Endothelial cell (in vitro differentiated cells): ENCODE measurements at places on chromosomes 16 and 17. TPM values are rescaled to one million over a fixed set of nuclear protein-coding genes. Genes with fewer than 3 reads are reported as not detected.

- H3K4me3 ChIP-seq, result no peak overlapping the region
- no peak overlapping the region for H3K27ac ChIP-seq
- H3K36me3 ChIP-seq, result peaks cover 8% of the 10 kb centered on the region
- H3K4me1 ChIP-seq, result peaks cover 14% of the 10 kb centered on the region
- peaks cover 8% of the 10 kb centered on the region for H3K27me3 ChIP-seq
Measured at GRCh38 chr17:7885367-7886226, 3.0 kb upstream of the CHD3 start.

DNA sequence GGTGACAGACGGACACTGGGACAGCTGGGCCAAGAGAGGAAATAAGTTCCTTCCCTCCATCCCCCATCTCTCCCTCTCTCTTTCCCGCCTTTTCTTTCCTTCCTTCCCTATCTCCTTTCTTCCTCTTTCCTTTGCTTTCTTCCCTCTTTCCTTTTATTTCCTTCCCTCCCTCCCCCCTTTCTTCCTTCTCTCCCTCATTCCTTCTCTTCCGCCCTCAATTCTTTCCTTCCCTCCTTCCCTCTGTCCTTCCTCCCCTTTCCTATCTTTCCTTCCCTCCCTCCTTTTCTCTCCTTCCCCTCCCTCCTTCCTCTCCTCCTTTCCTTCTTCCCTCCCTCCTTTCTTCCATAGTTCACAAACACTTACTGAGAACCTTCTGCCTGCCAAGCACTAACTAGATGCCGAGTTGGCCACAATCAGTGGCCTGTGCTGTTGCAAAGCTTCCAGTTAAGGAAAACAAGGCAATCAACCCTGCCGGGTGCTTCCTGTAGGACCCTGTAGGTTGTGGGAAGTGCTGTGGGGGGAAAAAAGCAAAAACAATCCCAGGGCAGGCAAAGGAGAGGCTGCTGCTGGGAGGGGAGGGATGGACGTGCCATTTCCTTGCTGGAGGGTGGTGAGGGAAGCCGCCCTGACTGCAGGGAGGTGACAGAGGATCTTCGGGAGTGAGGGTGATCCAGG is 31.7 kb downstream of the ABCC6 start:
- no peak overlapping the region for H3K4me3 ChIP-seq
- peak overlapping the region; percentile 81 for H3K27ac ChIP-seq
- peaks cover 13% of the 10 kb centered on the region for H3K4me1 ChIP-seq
- H3K27me3 ChIP-seq, result no peaks in the 10 kb centered on the region
- H3K36me3 ChIP-seq, result no peaks in the 10 kb centered on the region
- DNase-seq, result peak; percentile 9

- H3K36me3 ChIP-seq, result no peaks in the 10 kb centered on the region
- no peak overlapping the region for H3K4me3 ChIP-seq
- H3K27ac ChIP-seq, result no peak overlapping the region
Measured at GRCh38 chr16:2487903-2488531, 13.1 kb downstream of the TBC1D24 start.

- H3K36me3 ChIP-seq, result peaks cover 28% of the 10 kb centered on the region
- no peak for DNase-seq
- peak overlapping the region; percentile 97 for H3K4me3 ChIP-seq
- peak overlapping the region; percentile 79 for H3K27ac ChIP-seq
- peaks cover 14% of the 10 kb centered on the region for H3K27me3 ChIP-seq
Measured at GRCh38 chr17:75181608-75182318, 996 bp downstream of the SUMO2 start.

- H3K4me3 ChIP-seq, result no peak overlapping the region
- no peak for DNase-seq
- H3K36me3 ChIP-seq, result peaks cover 5% of the 10 kb centered on the region
- H3K27me3 ChIP-seq, result no peaks in the 10 kb centered on the region
- peaks cover 12% of the 10 kb centered on the region for H3K4me1 ChIP-seq
Measured at GRCh38 chr16:19833581-19833980, 51.1 kb downstream of the GPRC5B start.

DNA sequence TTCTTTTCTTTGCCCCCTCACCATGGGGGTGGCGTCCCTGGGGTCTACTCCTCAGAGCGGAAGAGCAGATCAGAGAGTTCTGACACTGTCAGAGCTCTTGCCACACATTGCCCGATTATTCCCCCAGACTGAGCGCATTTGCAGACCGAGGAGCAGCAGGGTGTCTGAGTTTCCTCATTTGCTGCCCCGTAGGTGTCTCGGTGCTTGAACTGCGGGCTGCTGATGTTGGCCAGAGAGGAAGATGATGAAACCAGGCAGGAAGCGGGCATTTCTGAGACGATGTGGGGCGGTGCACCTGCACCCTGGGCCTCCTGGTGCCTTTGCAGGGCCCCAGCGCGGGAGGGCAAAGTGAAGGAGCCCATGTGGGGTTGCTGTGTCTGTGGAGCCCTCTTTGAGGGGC is 55.2 kb downstream of the ARSG start:
- peaks cover 15% of the 10 kb centered on the region for H3K36me3 ChIP-seq
- DNase-seq, result no peak
- peaks cover 7% of the 10 kb centered on the region for H3K27me3 ChIP-seq
- H3K4me1 ChIP-seq, result peaks cover 21% of the 10 kb centered on the region
- no peak overlapping the region for H3K27ac ChIP-seq

ADAM11 gene
- 0.62 TPM for total RNA-seq

DNA sequence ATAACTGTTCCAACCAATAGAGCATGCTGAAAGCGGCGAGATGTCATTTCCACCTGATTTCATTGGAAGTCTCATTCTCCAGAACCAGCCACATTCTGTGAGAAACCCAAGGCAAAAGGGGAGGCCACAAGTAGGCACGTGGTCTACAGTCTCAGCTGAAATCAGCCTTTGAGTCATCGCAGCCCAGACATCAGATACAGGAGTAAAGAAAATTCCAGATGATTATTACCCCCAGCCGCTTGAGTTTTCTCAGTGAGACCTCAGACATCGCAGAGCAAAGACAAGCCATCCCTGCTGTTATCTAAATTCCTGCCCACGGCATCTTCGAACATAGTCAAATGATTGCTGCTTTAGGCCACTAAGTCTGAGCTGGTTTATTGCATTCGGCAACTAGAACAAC is 23.1 kb downstream of the STAT3 start:
- no peak overlapping the region for H3K4me3 ChIP-seq
- no peaks in the 10 kb centered on the region for H3K27me3 ChIP-seq
- H3K4me1 ChIP-seq, result peaks cover 22% of the 10 kb centered on the region
- no peak for DNase-seq

ALOX15B gene
- total RNA-seq, result 0.13 TPM

MYADML2 gene
- not detected for total RNA-seq

MFAP4 gene
- 0.67 TPM for total RNA-seq

DNA sequence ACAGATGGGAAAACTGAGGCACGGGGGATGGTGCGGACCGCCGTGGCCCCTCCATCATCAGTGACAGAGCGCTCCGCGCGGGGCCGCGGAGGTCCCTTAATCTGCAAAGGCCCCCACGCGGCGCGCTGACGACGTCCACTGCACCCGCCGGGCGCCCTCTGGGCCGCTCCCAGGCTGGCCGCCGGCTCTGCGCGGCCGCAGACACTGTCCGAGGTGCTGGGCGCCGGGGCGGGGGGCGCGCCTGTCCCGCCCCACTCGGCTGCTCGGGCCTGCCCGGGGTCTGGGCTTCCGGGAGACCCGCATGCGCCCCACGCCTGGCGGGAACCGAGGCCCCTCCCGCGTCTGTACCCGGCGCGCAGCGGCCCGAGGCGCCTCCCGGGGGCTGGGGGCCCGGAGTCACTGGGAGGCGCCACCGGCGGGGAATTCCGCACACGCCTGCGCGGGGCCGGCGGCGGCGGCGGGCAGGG is 550 bp upstream of the RNF213 start:
- peaks cover 18% of the 10 kb centered on the region for H3K27me3 ChIP-seq
- H3K4me1 ChIP-seq, result peaks cover 26% of the 10 kb centered on the region
- peaks cover 3% of the 10 kb centered on the region for H3K36me3 ChIP-seq
- peak; percentile 72 for DNase-seq

- H3K36me3 ChIP-seq, result peaks cover 28% of the 10 kb centered on the region
- H3K27me3 ChIP-seq, result peaks cover 3% of the 10 kb centered on the region
- no peak overlapping the region for H3K4me3 ChIP-seq
- DNase-seq, result no peak
- no peaks in the 10 kb centered on the region for H3K4me1 ChIP-seq
Measured at GRCh38 chr16:80627108-80627507, 86.3 kb downstream of the DYNLRB2 start.

DNA sequence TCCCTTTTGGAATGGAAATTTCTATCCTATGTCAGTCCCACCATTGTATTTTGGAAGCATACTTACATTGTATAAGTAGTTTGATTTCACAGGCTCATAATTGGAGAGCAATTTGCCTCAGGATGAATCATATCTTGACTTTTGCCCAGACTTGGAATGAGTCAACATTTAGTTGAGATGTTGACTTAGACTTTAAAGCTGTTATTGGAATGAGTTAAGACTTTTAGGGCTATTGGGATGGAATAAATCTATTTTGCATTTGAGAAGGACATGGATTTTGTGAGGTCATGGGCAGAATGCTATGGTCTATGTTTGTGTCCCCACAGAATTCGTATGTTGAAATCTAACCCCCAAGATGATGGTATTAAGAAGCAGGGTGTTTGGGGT is 12.2 kb upstream of the ZNF594 start:
- H3K4me1 ChIP-seq, result no peaks in the 10 kb centered on the region
- H3K4me3 ChIP-seq, result no peak overlapping the region
- peaks cover 4% of the 10 kb centered on the region for H3K27me3 ChIP-seq
- H3K36me3 ChIP-seq, result peaks cover 7% of the 10 kb centered on the region
- no peak for DNase-seq
- H3K27ac ChIP-seq, result no peak overlapping the region

KCNH4 gene
- total RNA-seq, result 0.08 TPM

ETV4 gene
- total RNA-seq, result 37.1 TPM

DNA sequence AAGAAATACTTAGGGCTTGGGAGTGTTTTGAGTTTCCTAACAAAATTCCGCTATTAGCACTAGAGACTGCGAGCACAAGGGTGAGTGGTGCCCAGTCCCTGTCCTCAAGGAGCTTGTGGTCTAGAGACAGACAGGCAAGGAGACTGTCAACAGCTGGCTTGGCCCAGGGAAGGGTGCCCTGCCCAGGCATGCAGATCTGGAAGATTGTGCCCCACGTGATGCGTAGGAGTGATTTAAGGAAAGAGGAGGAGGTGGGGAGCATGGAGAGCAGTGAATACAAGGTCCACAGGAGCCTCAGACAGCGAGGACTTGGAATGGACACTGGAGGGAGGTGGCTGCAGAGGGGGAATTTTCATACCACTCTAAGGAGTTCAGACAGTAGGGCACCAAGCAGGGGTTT is 25.0 kb downstream of the SCPEP1 start:
- H3K4me3 ChIP-seq, result no peak overlapping the region
- H3K4me1 ChIP-seq, result no peaks in the 10 kb centered on the region
- DNase-seq, result no peak

HSF5 gene
- total RNA-seq, result 0.10 TPM

PPP1R27 gene
- total RNA-seq, result not detected

SP2 gene
- 12.4 TPM for total RNA-seq

UMOD gene
- not detected for total RNA-seq

CHD9NB gene
- 2.0 TPM for total RNA-seq

GRCh38 chr16:90008708-90009145 is 10.5 kb downstream of the DBNDD1 start:
- no peak overlapping the region for H3K4me3 ChIP-seq
- DNase-seq, result no peak
- H3K36me3 ChIP-seq, result peaks cover 6% of the 10 kb centered on the region
- no peak overlapping the region for H3K27ac ChIP-seq

DNA sequence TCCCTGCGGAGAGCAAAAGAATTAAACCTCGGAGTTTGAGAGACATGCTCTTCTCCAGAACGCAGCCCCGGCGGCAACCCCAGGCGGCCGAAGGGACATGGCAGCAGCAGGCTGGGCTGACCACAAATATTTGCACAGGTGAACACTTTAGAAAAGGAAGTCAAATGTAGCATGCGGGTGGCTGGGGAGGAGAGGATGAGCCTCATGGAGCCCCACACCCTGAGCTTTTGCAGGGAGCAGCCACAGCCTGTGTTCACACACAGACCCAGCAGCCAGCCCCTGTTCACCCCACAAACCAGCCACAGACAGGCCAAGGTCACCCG is 17.8 kb downstream of the HS3ST6 start:
- no peaks in the 10 kb centered on the region for H3K4me1 ChIP-seq
- no peaks in the 10 kb centered on the region for H3K36me3 ChIP-seq
- H3K27ac ChIP-seq, result no peak overlapping the region
- no peak overlapping the region for H3K4me3 ChIP-seq
- DNase-seq, result no peak
- peaks cover 8% of the 10 kb centered on the region for H3K27me3 ChIP-seq

ARL2BP gene
- 46.7 TPM for total RNA-seq

DNA sequence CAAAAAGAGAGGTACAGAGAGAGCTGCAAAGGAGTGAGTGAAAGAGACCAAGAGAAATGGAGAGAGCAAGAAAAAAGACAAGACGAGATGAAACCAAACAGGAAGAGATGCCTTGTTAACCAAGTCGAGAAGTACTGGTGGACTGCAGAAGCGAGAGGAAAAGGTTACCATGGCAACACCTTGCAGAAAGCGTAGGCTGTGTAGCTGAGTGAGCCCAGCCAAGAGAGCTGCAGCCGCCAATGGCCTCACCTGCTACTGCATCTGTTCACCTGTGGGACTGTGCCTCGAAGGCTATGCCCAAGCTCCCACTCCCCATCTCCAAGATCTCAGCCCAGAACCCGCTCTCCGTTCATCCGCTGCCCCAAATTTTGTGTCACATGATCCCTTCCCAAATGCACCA is 161.3 kb downstream of the SLC39A11 start:
- no peaks in the 10 kb centered on the region for H3K27me3 ChIP-seq
- H3K4me1 ChIP-seq, result peaks cover 11% of the 10 kb centered on the region
- DNase-seq, result no peak
- H3K4me3 ChIP-seq, result no peak overlapping the region
- H3K27ac ChIP-seq, result no peak overlapping the region
- no peaks in the 10 kb centered on the region for H3K36me3 ChIP-seq

GRCh38 chr16:51747329-51747728 is 596.3 kb upstream of the SALL1 start:
- DNase-seq, result no peak
- no peak overlapping the region for H3K27ac ChIP-seq
- H3K36me3 ChIP-seq, result no peaks in the 10 kb centered on the region
- no peak overlapping the region for H3K4me3 ChIP-seq
- H3K27me3 ChIP-seq, result no peaks in the 10 kb centered on the region

- peak overlapping the region; percentile 61 for H3K27ac ChIP-seq
- DNase-seq, result no peak
- peaks cover 29% of the 10 kb centered on the region for H3K4me1 ChIP-seq
- peaks cover 4% of the 10 kb centered on the region for H3K27me3 ChIP-seq
- H3K36me3 ChIP-seq, result peaks cover 9% of the 10 kb centered on the region
- no peak overlapping the region for H3K4me3 ChIP-seq
Measured at GRCh38 chr17:17064322-17064721, 22.1 kb downstream of the MPRIP start.

PAGR1 gene
- 38.6 TPM for total RNA-seq

- no peak overlapping the region for H3K4me3 ChIP-seq
- H3K36me3 ChIP-seq, result no peaks in the 10 kb centered on the region
- H3K27ac ChIP-seq, result no peak overlapping the region
- peaks cover 2% of the 10 kb centered on the region for H3K4me1 ChIP-seq
Measured at GRCh38 chr16:52573365-52574299, 26.7 kb upstream of the TOX3 start.
